Umbilical cord (tissue), 2 donors: ENCODE measurements at places on chromosomes 5 and 9.
A peak's percentile ranks its signal among the peaks of the same experiment; 100 is the strongest.

GRCh38 chr9:76592974-76593347 is 134.0 kb downstream of the GCNT1 start:
- DNase-seq: no peak

DNA sequence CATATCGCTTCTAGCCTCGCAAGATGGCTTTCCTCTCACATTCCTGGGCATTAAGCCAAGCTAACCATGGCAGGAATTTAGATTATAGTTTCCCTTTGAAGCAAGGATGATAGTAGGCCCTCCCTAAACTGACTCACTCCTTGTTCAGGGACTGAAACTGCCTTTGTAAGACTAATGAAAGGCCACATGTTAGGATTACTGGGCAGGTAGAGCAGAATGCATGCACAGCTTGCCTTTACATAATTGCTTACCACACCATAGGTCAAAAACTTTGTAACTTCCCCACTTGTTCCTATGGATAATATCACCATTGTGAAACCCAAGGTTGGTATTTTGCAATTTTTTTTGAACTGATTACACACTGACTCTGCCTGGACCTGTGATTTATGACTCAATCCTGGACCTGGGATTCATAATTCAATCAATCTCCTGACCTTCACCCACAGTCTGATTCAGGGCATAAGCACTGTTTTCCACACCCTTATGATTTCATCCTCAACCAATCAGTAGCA is 41.0 kb upstream of the PRDM9 start:
- DNase-seq: peak; percentile 39

DNA sequence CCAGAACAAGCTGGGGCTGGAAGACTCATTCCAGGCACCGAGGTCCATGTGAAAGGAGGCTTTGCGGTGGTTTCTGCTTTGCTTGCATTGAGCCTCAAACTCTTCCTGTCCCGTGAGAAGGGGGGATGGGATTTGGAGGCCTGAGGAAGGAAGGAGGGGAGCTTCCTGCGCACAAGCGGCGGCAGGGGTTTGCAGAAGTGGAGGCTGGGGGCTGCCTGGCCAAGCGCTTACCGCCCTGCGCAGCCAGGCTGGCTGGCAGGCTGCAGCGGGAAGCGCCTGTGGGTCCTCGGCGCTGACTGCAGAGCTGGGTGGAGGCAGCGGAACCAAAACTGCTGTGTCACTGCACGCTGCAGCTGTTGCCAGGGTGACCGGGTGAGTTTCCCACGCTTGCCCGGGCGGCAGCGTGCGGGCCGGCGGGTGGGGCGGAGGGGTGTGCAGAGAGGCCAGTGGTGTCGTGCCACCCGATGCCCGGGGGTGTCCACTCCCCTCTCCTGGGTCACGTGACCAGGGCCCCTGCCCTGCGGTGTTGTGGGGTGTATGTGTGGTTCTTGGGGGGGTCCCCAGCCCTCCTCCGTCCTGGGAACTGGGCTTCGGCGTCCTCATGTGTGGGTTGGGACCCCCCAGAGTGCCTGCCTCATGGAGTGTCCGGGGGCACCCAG is 81.0 kb downstream of the RXRA start:
- peak; percentile 90 for DNase-seq

- DNase-seq: peak; percentile 40
These were observed 59.3 kb downstream of the SLC46A2 start for GRCh38 chr9:112831281-112831851.

DNA sequence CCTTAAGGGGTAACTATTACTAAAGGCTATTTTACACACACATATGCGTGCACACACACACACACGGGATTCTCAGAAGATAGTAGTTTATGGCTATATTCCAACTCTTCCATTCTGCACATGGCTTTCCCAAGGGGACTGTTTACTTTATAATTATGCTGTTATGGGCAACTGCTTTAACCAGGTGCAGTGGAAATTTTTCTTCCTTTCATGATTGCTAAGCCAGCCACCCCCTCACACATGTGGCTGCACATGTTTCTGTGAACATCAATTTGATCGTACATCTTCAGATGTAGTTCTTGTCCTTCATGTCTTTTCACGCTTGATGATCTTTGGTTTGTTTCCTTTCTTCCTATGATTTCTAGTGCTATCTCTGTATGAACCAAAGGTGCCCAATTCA is 37.0 kb downstream of the MRPS30 start:
- DNase-seq: no peak

- no peak for DNase-seq
These were observed 55.9 kb downstream of the ADAM19 start for GRCh38 chr5:157519579-157520253.
